ENCODE measurements at places on chromosomes 6 and 20.

GRCh38 chr6:148803979-148804378, 57.1 kb downstream of the UST start:
- no peak for DNase-seq

DNA sequence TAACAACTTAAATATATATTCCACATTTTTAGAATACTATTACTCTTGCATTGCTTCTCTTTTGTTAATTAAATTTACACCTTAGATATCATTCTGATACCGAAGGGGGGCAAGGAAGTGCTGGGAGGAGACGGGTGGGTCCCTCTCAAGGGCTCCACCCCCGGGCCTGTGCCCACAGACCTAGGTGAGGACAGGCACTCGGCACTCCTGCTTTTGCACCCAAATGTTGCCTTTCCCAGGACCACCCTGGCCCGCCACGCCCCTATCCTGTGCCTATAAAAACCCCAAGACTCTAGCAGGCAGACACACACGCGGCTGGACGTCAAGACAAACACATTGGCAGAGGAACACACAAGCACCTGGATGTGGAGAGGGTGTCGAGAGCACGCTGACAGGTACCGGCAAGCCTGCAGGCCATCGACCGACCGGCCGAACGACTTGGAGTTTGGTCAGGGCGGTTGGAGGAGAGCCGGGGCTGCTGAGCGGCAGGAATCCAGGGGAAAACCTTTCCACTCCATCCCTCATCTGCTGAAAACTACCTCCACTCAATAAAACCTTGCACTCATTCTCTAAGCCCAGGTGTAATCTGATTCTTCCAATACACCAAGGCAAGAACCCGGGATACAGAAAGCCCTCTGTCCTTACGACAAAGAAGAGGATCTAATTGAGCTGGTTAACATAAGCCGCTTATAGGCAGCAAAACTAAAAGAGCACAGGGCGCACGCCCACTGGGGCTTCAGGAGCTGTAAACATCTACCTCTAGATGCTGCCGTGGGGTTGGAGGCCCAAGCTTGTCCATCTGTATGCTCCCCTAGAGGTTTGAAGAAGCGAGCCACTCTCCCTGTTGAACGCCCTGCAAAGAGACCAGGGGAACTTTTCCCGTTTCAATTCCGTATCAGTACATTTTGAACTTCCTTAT, 197.4 kb upstream of the PRSS16 start:
- DNase-seq: no peak

- no peak for DNase-seq
Measured at GRCh38 chr6:113818578-113818977, 38.6 kb upstream of the MARCKS start.

DNA sequence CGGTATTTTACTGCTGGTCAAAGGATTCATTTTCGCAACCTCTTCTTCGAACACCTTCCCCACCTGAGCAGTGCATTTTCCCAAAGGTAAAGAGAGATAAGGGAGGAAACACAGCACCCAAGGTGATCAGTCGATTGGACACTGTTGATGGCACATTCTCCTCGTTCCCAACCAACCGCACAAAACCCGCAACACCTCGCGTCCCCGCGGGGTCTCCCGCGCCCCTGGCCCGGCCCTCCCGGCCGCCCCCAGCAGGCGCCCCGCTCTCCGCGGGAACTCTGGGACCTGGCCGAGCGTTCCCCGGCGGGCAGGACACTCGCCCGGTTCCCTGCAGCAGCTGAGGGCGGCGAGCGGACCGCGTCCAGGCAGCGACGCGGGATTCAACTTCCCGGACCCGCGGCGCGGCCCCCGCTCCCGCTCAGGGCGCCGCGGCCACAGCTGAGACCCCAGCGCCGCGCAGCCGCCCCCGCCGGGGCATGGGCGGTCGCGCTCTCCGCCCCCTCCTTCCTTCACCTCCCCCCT, 506 bp downstream of the RGS17 start:
- DNase-seq: no peak

DNA sequence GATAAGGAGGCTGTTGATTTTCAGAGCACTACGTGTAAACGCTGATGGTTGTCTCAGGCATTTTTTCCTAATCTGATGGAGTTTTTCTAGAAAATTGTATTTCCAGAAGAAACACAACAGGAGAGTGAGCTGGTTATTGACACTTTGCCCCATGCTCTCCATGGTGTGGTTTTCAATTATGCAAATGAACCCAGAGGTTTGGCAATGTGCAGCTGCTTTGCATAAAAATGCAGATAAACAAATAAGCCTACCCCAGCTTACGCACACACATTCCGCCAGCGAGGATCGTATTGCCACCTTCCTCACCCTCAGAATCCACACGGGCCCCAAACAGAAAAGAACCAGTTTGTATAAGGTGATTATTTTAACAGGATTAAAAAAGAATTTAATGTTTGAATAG, 45.1 kb upstream of the FRMD1 start:
- no peak for DNase-seq
